ENCODE measurements at places on chromosomes 1 and 21. TPM values are rescaled to one million over a fixed set of nuclear protein-coding genes. Genes with fewer than 3 reads are reported as not detected.

Gene IFNLR1
- 3.9 TPM for polyA plus RNA-seq

Gene TFAP2E
- 1.4 TPM for polyA plus RNA-seq

- DNase-seq: peak; percentile 75
Observed at GRCh38 chr1:94237291-94238226, at the start of gene ARHGAP29. TSS of gene ARHGAP29 (minus strand) at chr1:94237584. CDS start at chr1:94231611, 5,973 bp downstream.

- DNase-seq: no peak
Observed at GRCh38 chr1:36864823-36865601, 169.3 kb downstream of the GRIK3 start.

DNA sequence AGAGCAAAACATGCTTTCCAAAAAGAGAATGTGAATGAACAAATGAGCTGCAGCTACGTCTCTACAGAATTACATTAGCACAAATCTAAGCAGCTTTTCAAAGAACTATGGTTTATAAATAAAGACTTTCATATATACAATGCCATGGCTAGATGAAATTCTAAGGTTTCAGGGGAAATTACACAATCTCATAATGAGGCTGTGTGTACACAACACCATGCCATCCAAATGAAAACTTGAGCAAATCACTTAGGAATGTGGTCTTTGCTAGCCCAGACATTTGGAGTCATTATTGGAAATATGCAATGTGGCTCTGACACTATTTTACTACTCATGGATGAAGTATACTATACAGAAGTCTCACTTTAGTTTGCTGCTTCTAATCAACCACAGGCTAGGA, 37.5 kb downstream of the SPAG17 start:
- no peak for DNase-seq

DNA sequence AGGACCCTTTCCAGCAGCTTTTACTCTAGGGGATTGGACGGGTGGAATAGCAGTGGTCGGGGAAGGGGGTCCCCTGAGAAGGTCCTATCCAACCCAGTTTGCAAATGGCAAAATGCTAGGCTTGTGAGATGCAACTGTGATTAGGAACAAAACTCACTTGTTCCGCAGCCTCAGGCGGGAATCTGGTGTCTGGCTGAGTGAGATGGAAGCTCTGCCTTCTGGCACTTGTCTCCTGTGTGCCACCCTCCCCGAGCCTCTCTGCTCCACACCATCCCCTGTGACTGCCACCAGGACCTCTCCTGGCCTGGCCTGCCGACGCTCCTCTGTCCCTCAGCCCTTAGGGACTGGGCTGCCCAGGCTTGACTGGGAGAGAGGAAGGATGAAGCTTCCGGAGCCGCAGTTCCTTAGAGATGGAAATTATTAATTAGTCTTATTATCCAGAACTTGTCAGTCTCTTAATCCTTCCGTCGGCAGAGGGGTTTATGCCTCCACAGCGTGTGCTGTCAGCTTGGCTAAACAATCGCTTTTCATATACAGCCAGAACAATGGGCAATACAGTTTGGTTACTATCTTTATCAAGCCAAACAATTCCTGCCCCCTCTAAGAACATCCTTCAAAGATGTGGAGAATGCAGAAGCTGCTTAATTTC, 292.8 kb upstream of the VAMP3 start:
- no peak for DNase-seq

- DNase-seq: no peak
Observed at GRCh38 chr1:212237651-212238050, 47.6 kb upstream of the PPP2R5A start.

DNA sequence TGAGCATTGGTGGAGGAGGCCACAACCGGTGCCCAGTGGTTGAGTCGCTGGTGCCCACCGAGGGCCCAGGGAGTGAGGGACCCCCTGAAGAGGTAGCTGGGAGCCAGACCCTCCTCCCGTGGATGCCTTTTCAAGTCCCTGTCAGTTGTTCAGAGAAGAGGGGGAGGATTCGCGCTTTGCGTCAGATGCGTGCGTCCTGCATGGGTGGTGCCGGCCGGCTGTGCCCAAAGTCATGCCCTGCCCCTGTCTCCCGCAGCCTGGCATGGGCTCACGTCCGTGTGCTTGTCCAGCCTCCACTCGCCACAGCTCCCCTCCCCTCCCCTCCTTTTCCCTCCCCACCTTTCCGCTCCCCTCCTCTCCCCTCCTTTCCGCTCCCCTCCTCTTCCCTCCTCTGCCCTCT, 45.2 kb downstream of the PRKCZ start:
- DNase-seq: no peak

- no peak for DNase-seq
Observed at GRCh38 chr1:236608930-236609726, 4.8 kb upstream of the HEATR1 start.

DNA sequence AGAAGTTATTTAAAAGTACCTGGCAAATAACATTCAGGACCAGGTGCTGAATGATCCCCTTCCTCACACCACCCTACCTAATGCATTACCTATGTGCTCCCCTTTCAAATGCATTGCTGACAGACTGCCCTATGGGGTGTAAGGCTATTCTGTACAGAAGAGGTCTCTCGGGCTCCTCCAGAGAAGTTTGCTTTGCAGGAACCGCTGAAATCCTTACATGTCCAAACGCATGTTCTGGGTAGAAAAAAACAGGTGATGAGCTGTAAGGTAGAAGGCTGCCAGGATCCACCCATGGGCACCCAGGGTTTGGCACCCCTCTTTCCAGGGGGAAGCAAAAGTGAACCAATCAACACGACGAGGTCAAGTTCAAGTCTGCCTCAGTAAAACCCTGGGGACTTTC, 58.3 kb upstream of the TARBP1 start:
- DNase-seq: no peak

DNA sequence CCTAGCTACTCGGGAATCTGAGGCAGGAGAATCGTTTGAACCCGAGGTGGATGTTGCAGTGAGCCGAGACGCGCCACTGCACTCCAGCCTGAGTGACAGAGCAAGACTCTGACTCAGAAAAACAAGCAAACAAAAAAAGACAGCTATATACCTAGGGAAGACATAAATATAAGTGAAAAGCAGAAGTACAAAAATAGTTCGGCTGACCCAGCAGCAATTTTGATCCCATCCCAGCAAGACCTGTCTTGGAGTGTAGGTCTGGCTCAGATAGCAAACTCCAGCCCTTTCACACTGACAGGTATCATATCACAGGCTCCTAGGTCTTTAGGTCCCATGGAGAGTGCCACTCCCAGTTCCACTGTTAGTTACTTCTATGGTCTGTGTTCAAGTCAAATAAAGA, 14.6 kb downstream of the MTX1 start:
- no peak for DNase-seq

Gene PTPRF
- 212 TPM for polyA plus RNA-seq

- no peak for DNase-seq
Observed at GRCh38 chr1:23480187-23481025, 3.6 kb downstream of the ASAP3 start.

Measured in left renal cortex interstitium (tissue), 4 donors.